Substantia nigra (tissue), 51 donors: ENCODE measurements at places on chromosomes 1 and 21.

DNA sequence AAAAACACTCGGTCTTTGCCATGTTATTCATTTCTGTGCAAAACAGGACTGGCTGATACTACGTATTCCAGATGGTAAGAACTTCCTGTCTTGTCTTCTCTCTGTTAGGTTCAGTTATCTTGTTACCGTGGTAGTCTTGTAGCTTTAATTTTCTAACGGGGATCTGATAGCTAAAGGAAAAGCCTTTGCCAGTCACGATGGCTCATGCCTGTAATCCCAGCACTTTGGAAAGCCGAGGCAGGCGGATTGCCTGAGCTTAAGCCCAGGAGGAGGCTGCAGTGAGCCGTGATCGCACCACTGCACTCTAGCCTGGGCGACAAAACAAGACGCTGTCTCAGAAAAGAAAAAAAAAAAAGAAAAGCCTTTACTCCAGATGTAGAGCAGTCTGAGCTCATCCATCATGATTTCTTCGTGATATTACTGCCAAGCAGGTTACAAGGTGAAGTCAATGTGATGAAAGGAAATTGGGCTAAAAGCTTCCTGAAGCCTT, 11.1 kb upstream of the MSTO1 start:
- no peak for DNase-seq

DNA sequence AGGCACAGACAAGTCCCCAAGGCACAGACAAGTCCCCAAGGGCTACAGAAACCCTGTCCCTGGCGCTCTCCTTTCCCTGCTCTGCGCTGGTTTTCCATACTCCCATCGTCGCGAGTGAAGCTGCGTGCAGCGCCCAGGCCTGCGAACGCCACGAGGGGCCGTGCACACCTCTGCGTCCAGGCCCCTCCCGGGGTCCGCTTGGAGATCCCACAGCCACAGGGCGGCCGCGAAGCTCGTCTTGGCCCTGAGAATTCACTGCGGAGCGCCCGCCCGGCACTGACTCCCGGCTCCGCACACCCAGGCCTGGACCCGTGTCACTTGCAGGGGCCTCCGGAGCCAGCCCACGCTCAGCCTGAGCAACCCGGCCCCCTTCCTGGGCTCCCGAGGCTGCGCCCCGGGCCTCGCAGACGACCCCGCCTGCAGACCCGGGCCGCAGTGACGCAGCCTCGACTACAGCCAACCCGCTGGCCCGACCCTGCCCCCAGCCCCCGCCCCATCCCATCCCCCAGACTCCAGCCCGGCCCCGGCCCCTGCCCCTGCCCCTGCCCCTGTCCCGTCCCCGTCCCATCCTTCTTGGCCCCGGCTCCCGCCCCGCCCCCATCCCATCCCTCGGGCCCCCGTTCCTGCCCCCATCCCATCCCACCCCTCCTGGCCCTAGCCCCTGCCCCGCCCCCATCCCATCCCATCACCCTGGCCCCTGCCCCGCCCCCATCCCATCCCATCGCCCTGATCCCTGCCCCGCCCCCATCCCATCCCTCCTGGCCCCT, 841 bp downstream of the POFUT2 start:
- no peak for DNase-seq

DNA sequence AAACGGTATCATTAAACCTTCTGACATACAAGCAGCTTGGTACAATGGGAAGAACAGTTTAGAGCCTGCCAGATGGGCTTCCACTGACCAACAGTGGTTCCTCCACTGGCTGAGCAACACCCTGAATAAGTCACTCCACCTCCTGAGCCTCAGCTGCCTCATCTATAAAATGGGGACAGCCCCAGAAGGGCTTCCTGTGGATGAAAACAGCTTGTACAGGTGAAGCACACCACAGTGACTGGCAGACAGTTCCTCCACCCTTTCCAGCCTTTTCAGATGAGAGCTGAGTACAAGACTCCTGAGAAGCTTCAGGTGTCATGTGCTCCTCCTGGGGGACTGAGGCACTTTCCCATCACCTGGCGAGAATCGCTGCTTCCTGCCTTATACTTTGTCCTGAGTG, 2.1 kb downstream of the CAPZB start:
- DNase-seq, result no peak

DNA sequence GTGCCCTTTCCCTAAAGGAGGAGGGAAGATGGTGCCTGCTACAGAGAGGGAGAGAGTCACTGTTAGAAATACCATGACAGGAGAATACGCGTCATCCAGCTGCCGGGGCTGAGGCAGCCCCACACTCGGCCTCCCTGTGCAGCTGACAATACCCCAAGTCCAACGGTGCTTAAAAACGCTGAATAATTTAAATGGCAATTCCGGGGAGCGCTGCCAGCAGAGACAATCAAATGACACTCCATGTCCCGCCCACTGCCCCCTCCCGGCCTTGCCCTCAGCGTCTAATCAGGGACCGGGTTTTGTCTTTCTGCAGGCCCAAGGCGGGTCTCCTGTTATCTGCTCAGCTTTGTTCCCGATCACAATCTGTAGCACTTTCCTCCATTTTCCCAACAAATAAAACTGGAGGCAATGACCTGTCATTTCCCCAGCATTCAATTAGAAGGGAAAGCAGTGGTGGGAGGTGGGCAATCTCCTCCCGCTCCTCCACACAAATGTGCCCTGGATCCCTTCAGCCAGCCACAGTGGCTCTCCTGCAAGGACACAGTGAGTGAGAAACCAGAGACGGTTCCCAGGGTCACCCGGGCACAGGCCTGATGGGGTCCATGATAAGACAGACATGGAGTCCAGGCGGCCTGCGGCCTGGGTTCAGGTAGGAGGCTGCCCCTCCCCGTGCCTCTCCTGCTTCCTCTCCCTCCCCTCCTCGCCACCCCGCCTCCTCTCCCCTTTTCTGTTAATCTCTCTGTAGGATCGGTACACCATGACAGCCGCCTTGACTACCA, 42.7 kb upstream of the AJAP1 start:
- no peak for DNase-seq

DNA sequence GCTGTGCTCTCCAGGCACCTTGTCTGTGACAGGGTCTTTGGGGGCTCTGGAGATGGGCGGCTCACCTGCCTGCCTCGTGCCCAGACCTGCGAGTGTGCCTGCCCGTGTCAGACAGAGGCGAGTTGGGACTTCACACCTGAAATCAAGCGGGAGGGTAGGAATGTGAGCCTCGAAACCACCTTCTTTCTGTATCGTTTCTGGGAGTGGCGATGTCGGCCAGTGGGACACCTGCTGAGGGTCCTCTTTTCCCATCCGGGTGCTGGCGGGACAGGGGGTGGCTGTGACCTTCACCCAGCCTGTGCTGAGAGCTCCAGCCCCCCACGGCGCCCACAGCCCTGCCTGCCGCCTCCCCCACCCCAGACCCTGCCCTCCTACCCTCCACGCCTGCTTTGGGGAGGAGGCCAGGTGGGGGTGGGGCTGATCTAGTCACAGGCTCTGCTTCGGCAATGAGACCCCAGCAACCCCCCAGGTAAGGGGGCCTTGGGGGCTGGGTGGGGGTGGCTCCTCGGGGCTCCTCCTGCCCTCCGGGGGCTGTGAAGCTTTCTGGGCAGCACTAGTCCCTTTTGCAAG, 15.6 kb upstream of the FAAP20 start:
- DNase-seq, result no peak

DNA sequence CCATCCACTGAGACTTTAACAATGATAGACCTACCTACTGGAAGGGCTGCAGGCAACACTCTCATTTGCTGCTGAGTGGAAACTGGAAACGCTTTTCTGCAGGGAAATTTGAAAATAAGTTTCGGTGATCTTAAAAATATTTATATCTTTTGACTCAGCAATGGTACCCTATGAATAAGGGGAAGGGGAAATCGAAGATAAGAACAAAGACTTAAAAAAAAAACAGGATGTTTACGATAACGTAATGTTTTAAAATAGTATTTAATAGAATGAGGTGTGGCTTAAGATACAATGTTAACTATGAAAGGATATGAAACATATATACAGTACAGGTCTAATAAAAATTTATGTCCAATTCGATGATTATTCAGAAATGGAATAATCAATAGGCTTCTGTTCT, 34.8 kb upstream of the CSF1 start:
- DNase-seq, result no peak

GRCh38 chr1:168261390-168261789, 19.3 kb upstream of the TBX19 start:
- DNase-seq, result no peak

GRCh38 chr1:43199093-43199726, 27.1 kb downstream of the CFAP57 start:
- DNase-seq, result no peak

DNA sequence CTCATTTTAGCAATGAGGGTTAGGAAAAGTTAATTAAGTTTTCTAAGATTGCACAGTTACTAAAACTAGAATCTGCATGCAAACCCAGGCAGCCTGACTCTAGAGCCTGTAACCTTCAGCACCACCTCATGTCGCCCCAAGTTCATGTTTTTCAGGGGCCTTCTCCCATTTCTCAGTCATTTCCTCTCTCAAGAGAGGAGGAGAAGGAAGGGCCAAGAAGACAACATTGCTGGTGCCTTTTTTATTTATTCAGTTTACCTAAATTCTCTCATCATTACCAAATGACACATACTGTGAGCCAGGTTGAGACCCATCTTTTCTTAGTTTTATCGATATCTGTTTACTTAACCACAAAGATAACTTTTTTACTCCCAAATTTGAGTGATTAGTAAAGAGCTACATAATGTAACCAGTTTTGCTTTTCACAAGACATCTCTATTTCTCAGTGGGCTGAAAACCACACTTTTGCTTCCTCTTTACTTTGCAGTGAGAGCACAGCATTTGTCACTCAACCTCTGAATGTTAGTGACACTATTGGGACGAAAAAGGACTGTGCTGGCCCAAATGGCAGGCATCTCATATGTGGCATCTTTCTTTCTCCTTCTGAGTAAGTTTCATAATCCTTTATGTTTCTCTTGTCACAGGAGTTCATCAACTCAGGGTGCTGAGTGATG, at the start of gene CD101:
Gene CD101, plus strand, starts transcription at position 507 of the 674 bp plus-strand sequence. Its CDS starts 58 bp downstream, at position 565.
- no peak for DNase-seq

GRCh38 chr1:216168546-216168945, 254.7 kb downstream of the USH2A start:
- no peak for DNase-seq

DNA sequence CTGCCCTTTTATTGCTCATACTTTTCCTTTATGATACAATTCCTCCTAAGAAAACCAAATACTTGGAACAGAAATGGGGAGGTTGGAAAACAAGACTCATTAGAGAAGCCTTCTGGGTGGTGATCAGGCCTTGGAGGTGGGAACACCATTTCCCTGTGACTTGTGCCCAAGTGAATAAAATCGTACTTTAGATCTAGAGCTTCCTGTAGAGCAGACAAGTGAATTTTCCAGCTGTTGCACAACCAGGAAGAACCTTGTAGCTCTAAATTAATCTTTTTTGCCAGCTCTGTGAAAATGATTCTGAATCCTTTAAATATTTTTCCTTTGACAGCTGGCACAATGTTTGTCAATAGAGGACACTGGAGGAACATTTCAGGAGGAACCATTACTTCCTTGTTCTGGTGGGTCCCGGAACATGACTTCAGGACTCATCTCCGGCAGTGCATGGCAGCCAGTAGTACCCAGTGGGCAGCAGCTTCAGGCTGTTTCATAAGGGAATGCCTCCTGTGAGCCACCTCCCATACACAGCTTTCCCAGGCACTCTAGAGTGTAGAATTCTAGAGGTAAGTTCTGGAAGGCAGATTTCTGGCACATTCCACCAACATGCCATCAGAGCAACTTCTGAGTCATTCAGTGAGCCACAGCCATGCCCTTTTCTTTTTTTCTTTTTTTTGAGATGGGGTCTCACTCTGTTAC, 5.5 kb upstream of the SNAPIN start:
- DNase-seq, result no peak

- DNase-seq, result no peak
These were observed 21.9 kb downstream of the PIK3C2B start for GRCh38 chr1:204472660-204473059.

DNA sequence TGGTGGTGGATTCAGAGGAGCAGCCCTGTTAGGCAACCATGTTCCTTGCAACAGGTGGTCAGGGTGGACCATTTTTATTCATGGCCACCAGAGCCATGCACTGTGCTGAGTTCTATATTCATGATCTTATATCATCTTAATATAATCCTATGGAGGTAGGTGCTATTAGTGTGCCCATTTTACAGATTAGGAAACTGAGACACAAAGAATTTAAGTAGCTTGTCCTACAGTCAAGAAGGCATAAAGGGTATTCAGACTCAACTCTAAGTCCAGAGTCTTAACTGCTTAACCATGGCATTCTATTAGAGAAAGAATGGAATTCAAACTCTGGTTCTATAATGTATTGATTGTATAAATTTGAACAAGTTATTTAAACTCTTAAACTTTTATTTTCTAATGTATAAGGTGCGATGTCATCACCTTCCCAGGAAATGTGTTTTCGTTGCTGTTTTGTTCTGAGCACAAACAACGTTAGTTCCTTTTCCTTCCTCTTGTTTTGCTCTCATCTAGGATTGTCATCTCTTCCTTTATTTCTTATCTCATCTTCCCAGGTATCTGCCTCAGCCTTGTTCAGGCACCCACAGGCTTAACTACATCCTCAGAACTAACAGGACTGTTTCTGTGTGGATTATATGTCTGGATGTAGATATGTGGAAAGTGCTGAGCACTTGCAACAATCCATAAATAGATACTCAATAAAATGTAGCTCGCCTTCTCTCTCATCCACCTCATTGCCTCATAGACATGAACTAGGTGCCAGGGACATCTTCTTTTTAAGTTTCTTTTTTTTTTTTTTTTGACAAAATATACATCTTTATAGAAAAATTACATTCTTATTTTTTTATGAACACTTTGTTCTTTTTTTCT, 207.1 kb downstream of the NFIA start:
- DNase-seq, result no peak

- DNase-seq, result peak; percentile 91
These were observed 543 bp upstream of the KCNJ10 start for GRCh38 chr1:160070243-160071163.

DNA sequence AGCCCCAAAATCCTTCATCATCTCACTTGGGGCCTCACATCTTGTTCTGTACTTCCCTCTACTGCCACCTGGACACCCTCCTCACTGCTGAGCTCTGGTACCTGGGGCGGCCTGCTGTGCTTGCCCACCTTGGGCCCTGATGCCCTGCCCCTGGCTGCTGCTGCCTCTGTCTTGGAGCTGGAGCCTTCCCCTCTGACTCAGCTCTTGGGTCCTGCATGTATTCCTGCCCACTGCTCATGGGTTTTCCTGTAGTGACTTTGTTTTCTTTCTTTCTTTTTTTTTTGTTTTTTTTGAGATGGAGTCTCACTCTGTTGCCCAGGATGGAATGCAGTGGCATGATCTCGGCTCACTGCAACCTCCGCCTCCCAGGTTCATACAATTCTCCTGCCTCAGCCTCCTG, 37.5 kb downstream of the TRAPPC10 start:
- no peak for DNase-seq

GRCh38 chr1:2861988-2862813, 60.7 kb upstream of the TTC34 start:
- no peak for DNase-seq

- DNase-seq, result no peak
These were observed 72.3 kb downstream of the PLPP3 start for GRCh38 chr1:56506951-56507491.

GRCh38 chr1:231332761-231333160, 4.9 kb downstream of the EXOC8 start:
- DNase-seq, result no peak

DNA sequence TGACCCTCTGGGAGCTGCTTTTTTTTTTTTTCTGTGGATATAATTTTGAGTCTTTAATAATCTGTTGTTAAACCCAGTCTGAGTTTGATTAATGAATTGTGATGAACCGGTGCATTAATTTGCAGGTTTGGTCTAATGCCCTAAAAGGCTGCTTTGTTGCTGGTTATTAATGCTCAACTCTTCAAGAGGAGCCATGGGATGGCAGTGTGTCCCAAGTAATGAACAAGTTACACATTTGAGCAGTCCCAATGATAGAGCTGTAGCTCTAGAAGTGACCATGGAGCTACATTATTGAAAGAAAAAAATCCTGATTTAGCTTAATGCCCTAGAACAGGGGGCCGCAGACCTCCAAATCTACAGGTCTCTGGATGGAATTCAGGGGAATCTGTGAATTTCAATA, 53.1 kb downstream of the RWDD3 start:
- no peak for DNase-seq
